ENCODE measurements at places on chromosomes 2 and 18. TPM values are rescaled to one million over a fixed set of nuclear protein-coding genes. Genes with fewer than 3 reads are reported as not detected.

The GALNT14 gene
- total RNA-seq: 5.1 TPM

The DHRS9 gene
- total RNA-seq: 3.1 TPM

The LCT gene
- total RNA-seq: 1.7 TPM

The MTCL1 gene
- total RNA-seq: 57.3 TPM

The MARCHF4 gene
- 1.9 TPM for total RNA-seq

The CYRIA gene
- 7.2 TPM for total RNA-seq

The SIX3 gene
- not detected for total RNA-seq

The KCTD1 gene
- total RNA-seq: 6.0 TPM

The RASGRP3 gene
- 4.1 TPM for total RNA-seq

The FOXI3 gene
- 1.7 TPM for total RNA-seq

The WNT10A gene
- 3.6 TPM for total RNA-seq

The EFR3B gene
- total RNA-seq: 4.3 TPM

The C1QL2 gene
- 0.48 TPM for total RNA-seq

The PELI1 gene
- total RNA-seq: 28.4 TPM

The IGFBP5 gene
- 152 TPM for total RNA-seq

The HES6 gene
- 1.2 TPM for total RNA-seq

The DOCK10 gene
- total RNA-seq: 25.5 TPM

The C2orf69 gene
- total RNA-seq: 18.3 TPM

The ANKRD12 gene
- 39.5 TPM for total RNA-seq

The RPRD1A gene
- total RNA-seq: 49.8 TPM

The SLC14A1 gene
- total RNA-seq: 15.2 TPM

The DYNAP gene
- total RNA-seq: 7.0 TPM

The ZC3H6 gene
- total RNA-seq: 9.1 TPM

The SMYD5 gene
- 50.1 TPM for total RNA-seq

The SERPINB12 gene
- total RNA-seq: 0.96 TPM

Measured in umbilical cord (tissue), 2 donors.